ENCODE measurements at places on chromosomes 7 and 10.

DNA sequence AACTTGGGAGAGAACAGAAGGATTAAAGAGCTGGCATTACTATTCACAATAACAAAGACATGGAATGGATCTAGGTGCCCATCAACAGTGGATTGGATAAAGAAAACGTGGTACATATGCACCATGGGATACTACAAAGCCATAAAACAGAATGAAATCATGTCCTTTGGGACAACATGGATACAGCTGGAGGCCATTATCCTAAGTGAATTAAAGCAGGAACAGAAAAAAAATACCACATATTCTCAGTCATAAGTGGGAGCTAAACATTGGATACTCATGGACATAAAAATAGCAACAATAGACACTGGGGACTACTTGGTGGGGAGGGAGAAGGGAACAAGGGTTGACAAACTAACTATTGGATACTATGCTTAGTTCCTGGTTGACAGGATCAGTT, 133.2 kb upstream of the ITGB1 start:
- no peak for DNase-seq

- DNase-seq, result no peak
Measured at GRCh38 chr7:106019470-106019820, 56.4 kb downstream of the CDHR3 start.

DNA sequence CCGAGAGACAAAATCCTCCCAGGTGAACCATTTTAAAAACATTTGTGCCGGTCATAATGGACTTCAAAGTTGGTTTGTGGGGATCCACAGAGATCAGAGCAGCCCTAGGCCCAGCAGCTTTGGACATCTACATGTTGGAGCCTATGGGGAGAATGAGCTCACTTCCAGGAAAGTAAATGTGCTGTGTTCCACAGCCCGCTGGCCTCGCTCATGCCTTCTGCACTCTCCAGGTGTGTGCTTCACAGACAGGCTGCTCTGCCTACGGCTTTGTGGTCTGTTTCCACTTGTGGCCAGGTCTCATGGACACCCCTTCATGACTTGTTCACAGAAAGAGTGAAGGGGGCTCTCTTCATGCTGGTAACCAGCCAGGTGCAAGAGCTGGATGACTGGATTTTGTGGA, 141.6 kb downstream of the ADARB2 start:
- DNase-seq, result no peak

DNA sequence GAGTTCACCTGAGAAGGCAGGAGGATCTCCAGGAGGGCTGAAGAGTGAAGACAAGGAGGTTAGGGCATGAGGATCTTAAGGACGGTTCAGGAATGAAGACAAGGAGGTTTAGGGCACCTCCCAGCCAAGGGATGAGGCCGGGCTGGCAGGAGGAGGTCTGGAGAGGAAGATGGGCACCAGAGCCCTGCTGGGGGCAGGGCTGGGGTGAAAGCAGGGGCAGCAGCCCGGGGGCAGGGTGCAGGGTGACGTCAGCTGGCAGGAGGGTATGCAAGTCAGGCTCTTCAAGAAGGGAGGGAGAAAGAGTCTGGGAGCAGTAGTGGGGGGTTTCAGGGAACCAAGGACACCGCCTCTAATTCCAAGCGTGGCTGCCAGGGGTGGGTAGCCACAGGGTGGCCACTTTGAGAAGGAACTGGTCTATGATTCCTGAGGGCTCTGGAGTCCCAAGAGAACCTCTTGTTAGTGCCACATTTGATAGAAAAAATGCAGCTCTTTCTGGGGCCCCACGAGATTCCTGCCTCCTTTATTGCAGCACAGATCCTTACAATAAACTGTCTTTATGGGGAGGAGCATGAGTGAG, 101.6 kb downstream of the C10orf90 start:
- DNase-seq, result peak; percentile 43

- no peak for DNase-seq
Measured at GRCh38 chr7:137981668-137982067, 20.2 kb downstream of the CREB3L2 start.

DNA sequence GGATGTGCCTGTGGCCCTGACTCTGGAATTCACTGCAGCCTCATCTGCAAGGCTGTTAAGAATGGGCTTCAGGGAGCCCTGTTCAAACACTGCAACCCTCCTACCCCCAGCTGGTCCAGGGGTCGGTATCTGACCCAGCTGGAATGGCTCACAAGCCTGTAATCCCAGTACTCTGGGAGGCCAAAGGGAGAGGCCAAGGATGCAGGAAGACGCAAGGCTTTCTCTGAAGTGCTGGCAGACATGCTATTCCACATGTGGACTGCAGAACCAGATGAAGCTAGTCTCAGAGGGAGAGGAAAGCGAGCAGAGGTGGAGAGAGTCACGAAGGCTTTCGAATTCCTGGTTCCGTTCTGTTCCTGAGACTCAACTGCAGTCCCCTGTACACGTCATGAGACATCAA, 45.0 kb downstream of the ESYT2 start:
- DNase-seq, result no peak

- DNase-seq, result no peak
Measured at GRCh38 chr7:83984076-83984475, 210.5 kb downstream of the SEMA3A start.

DNA sequence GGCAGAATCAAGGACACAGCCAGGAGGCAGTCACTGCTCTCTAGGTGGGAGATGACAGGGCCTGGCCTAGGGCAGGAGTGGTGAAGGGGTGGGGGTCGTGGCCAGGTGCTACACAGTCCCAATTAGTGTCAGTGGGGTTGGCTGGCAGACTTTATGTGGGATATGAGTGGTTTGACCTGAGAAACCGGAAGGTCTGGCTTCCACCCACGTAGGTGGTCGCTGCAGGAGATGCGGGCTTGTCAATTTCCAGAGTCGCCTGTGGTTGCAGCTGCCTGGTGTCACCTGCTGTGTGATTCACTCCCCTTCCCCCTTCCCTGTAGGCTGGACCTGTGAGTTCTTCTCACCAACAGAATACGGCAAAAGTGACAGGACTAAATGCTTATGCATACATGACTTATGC, 124.3 kb downstream of the KLF6 start:
- no peak for DNase-seq

GRCh38 chr10:72263613-72264241, 10.0 kb upstream of the DDIT4 start:
- no peak for DNase-seq

DNA sequence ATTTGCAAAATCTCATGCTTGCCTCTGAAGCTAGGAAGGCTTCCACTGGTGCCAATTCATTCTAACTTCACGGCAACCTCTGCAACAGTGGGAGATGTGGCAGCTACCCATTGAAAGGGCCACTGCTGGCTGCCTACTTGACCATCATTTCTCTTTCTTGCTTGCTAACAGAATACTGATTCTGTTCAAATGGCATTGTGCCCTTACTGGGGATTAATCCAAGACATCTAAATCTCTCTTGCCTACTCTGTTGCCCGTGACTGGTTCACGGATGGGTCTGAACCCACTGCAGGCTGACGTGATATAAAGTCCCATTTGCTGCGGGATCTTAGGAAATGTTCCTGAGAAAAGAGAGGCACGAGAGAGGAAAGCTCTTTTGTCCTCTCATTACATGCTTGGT, 51.3 kb upstream of the GSDME start:
- DNase-seq, result no peak

GRCh38 chr7:115178835-115179234, 256.9 kb downstream of the MDFIC start:
- DNase-seq, result peak; percentile 83

GRCh38 chr7:2559283-2559950, 638 bp downstream of the IQCE start:
- no peak for DNase-seq

- DNase-seq, result no peak
Measured at GRCh38 chr10:44465401-44466115, 80.7 kb upstream of the CXCL12 start.

GRCh38 chr7:82726038-82726800, 282.6 kb upstream of the CACNA2D1 start:
- DNase-seq, result peak; percentile 84

DNA sequence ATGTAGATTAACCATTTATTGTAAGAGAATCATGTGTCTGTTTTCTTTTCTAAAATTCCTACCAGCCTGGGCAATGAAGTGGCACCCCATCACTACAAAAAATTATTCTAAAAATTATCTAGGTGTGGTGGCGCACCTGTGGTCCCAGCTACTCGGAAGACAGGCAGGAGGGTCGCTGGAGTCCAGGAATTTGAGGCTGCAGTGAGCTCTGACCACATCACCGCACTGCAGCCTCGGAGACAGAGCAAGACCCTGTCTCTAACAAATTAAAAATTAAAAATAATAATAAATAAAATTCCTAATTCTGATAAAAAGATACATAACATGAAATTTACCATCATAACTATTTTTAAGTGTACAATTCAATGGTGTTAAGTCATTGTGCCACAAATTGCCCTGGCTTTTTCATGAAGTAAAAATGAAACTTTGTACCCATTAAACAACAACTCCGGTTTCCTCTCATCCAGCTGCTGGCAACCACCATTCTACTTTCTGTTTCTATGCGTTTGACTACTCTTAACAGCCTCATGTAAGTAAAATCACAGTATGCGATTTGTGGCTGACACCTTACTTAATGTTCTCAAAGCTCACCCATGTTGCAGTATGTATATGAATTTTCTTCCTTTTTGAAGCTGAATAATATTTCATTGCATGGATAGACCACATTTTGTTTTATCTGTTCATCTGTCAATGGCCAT, 20.6 kb upstream of the USP6NL start:
- no peak for DNase-seq

DNA sequence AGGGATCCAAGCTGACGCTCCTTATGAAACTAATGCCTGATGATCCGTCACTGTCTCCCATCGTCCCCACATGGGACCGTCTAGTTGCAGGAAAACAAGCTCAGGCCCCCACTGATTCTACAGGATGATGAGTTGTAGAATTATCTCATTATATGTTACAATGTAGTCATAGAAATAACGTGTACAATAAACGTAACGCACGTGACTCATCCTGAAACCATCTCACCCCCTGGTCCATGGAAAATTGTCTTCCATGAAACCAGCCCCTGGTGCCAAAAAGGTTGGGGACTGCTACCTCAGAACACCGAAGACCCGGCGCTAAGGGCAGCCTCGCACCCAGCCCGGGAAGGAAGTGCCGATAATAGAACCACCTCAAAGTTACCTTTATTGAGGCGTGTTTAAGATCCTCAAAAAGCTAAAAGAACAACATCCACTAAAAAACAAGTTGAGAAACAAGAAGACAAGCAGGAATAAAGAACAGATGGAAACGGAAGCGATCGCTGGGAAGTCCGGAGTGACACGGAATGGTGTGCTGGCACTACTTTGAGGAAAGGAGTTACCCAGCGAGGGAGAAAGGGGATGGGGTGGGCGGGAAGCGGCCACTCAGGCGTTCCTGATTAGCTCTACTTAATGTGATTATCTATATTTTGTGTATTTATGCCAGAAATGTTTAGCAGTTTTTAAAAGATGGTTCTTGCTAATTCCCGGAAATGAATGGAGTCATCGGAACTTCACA, 50.1 kb upstream of the PRKAR1B start:
- peak; percentile 34 for DNase-seq

GRCh38 chr7:992709-993607, 10.0 kb downstream of the CYP2W1 start:
- DNase-seq, result peak; percentile 98

DNA sequence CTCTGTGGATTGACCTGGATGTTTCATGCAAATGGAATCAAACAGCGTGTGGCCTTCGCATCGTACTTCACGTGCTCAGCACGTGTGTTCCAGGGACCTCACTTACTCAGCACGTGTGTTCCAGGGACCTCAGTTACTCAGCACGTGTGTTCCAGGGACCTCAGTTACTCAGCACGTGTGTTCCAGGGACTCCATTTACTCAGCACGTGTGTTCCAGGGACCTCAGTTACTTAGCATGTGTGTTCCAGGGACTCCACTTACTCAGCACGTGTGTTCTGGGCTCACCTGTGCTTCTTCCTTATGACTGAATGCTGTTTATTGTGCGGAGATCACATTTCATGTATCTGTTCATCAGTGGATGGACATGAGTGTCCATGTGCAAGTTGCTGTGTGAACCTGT, 22.0 kb downstream of the INPP5A start:
- DNase-seq, result no peak

- no peak for DNase-seq
Measured at GRCh38 chr10:5608608-5609220, 57.7 kb downstream of the ASB13 start.

DNA sequence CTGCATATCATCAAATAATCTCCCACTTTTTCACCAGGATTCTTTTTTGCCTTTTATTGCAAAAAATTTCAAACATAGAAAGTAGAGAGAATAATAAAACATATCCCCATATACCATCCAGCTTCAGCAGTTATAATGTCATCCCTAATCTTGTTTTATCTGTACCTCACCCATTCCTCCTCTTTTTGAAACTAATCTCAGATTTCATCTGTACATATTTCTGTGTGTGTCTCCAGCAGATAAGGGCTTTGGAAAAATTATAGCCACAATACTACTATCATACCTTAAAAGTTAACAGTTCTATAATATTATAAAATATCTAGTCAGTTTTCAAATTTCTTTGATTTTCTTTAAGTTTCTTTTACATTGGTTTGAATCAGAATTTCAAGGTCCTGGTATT, 7.6 kb upstream of the ENTPD1 start:
- no peak for DNase-seq

GRCh38 chr7:157707983-157708918, 371.4 kb downstream of the DNAJB6 start:
- DNase-seq, result no peak

DNA sequence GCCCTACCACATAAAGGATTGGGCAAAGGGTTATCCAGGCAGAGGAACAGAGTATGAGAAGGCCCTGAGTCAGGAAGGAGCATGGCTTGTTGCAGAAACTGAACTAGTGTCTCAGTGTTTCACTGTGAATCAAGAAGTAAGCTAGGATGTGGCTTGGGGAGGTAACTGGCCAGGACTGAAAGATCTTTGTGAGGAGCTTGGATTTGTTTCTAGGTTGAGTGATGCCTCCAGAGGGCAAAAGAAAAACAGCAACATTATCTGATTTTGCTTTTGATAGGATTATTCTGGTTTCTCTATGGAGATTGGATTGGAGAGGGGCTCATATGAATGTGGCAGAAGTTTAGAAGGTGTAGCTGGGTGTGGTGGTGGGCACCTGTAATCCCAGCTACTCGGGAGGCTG, 137.9 kb upstream of the HDAC9 start:
- DNase-seq, result no peak

- DNase-seq, result no peak
Measured at GRCh38 chr7:155715111-155715805, 70.8 kb downstream of the RBM33 start.

DNA sequence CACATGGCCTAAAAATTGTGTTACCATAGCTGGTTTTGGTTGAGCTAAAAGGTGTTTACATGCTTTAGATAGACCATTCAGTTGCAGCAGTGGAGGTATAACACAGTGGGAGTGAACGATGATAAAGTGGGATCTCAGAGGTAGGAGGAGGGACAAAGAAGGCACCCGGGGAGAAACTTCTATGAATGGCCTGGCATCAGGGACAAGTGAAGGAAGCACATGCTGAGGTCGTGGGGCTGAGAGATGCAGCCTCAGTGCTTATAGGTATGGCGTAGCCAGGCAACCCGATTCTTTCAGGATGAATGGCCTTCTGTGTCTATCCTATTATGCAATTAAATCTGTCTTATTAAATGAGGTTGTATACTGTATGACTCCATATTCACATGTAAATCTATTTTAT, 3.9 kb upstream of the CDK6 start:
- DNase-seq, result no peak
